ENCODE measurements at places on chromosomes 7 and 10. TPM values are rescaled to one million over a fixed set of nuclear protein-coding genes. Genes with fewer than 3 reads are reported as not detected.

- DNase-seq = peak; percentile 68
Observed at GRCh38 chr10:79374312-79375191, 27.3 kb downstream of the PPIF start.

The TAF6 gene
- 31.5 TPM for polyA plus RNA-seq

- DNase-seq = no peak
Observed at GRCh38 chr7:124338861-124339260, 306.0 kb upstream of the TMEM229A start.

- DNase-seq = no peak
Observed at GRCh38 chr7:99224899-99225265, 17.0 kb upstream of the KPNA7 start.

- no peak for DNase-seq
Observed at GRCh38 chr7:156089222-156089621, 277.0 kb upstream of the SHH start.

- no peak for DNase-seq
Observed at GRCh38 chr10:34526758-34527730, 288.1 kb downstream of the PARD3 start.

- DNase-seq = no peak
Observed at GRCh38 chr7:20650782-20651181, 35.3 kb downstream of the ABCB5 start.

DNA sequence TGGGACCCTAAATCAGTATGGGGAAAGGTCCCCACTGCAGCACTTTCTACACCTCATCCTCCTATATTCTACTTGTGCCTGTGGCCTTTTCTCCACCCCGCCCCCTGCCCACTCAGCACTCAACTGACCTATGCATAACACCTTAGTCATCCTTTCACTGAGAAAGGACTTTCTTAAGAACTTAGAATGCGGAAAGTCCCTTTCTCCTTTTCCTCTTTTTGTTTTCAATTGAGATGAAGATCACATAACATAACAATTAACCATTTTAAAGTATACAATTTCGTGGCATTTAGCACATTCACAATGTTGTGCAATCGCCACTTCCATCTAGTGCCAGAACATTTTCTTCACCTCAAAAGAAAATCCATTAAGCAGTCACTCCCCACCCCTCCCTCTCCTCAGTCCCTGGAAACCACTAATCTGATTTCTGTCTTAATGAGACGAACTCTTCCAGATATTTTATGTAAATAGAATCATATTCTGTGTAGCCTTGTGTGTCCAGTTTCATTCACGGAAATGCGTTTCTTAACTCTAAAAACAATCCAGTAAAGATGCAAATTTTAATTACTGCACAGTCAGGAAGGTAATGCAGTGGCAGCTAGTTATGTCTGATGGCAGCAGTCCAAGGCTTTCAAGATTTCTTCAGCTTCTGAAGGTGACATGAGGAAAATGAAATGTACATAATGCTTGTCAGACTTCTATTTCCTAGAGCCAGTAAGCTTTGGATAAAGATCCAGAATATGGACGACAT is 41.7 kb downstream of the FAS start:
- no peak for DNase-seq

- no peak for DNase-seq
Observed at GRCh38 chr7:112547916-112548315, 67.1 kb downstream of the LSMEM1 start.

Measured in naive thymus-derived CD8-positive, alpha-beta T cell (primary cell).